ENCODE measurements at places on chromosomes 4 and X.
A peak's percentile ranks its signal among the peaks of the same experiment; 100 is the strongest.

DNA sequence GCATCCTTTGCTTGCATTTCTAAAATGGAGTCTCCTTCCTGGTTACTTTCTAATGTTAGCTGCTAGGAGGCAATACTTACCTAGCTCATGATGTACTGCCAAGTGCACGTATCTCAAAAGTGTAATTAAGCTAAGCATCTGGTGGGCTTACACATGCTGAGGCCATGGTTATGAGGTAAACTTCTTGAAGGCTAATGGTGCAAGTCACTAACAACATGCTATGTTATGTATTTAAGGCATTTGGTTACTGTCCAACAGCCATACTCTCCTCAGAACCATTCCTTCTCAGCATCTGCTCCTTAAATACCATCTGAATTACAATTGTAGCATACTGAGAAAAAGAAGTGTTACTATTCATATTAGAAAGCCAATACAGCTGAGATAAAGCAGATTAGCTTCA, 318.6 kb upstream of the BMP3 start:
- no peak for DNase-seq

DNA sequence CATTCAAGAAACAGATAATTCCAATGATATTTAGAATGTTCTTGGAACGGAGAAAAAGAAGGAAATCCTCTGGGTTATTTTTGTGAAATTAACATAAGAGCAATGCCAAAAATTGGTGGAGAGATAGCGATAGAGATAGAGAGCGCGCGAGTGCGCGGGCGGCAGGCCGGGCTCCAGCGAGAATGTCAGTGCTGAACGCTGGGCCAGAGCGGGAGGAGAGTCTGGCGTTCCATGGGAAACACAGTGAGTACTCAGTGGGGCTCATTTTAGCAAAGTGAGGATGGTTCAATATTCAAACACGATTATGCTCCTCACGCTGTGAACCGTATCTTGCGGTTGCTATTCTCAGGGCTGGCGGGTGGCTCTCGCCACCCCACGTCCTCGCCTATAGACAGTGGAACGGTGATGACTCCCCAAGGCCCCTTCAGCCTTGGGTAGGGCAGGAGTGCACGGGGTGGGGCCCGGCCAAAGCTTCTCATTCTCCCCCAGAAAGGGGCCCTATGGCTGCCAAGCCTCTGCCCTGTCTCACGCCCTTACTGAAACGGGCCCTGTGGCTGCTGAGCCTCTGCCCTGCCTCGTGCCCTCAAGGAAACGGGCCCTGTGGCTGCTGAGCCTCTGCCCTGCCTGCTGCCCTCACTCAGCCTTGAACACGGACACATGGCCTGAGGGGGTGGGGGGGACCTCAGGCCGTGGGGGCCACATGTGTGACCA, 16.9 kb downstream of the CPLX1 start:
- DNase-seq, result no peak

- DNase-seq, result no peak
Measured at GRCh38 chrX:124504111-124504983, 158.0 kb downstream of the SH2D1A start.

DNA sequence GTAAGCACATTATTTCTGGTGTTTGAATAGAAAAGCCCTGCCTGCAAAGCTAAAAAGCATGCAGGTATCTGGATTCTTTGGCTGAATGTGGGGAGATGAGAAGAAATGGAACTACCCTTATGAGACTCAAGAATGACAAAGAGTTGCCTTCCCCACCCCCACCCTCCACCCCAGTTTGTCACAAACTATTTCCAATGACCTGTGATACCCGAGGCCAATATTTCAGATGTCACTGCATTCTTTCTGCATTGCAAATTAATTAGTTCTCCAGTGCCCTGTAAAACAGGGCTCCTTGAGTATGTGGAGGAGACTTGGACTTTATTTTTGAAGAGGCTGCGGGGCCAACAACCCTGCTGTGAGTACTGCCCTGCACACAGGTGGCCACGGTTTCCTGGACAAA, 116.4 kb downstream of the ZNF827 start:
- DNase-seq, result no peak

DNA sequence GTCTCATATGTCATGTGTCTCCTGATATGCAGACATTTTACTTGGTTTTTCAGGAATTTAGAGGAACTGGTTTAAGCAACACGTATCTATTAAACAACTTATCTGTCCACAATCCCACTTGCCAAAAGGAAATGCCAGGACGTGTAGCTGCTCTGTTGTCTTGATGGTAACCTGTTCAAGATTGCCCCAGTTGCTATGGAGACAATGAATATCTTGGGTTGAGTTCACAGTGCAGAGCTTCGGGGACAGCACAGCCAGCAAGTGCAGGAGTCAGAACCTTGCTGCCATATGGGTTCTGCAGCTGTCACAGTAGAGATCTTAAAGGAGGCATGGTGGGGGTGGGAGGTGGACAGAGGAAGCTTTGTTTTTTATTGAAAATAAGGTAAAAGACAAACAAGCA, 28.7 kb upstream of the FAM9B start:
- peak; percentile 12 for DNase-seq

- DNase-seq, result no peak
Measured at GRCh38 chrX:80812176-80812575, 2.5 kb upstream of the BRWD3 start.

- no peak for DNase-seq
Measured at GRCh38 chr4:114874321-114874720, 239.1 kb downstream of the NDST4 start.
